ENCODE measurements at places on chromosomes 3 and 15.
A peak's percentile ranks its signal among the peaks of the same experiment; 100 is the strongest.

DNA sequence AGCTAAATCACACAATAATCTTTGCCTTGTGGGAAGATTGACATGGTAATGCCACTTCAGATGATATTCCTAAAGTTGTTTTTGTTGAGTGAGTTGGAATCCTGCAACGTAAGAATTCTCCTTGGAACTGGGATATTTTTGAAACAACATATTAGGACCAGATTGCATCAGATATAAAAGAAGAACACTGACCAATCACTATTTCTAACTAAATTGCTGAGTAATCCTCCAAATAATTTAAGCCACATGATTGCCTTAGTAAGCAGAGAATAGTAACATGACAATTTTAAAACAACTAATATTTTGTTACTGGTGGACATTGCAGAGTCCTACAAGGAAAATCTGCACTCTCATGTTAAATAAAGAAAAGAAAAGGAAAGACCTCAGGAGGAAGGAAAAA, 353.9 kb upstream of the LMCD1 start:
- no peaks in the 10 kb centered on the region for H3K36me3 ChIP-seq
- H3K27me3 ChIP-seq: no peaks in the 10 kb centered on the region
- no peak overlapping the region for H3K27ac ChIP-seq

GRCh38 chr3:142844339-142844977, 44.4 kb downstream of the PCOLCE2 start:
- no peak overlapping the region for H3K4me3 ChIP-seq
- H3K4me1 ChIP-seq: no peaks in the 10 kb centered on the region
- no peaks in the 10 kb centered on the region for H3K36me3 ChIP-seq
- H3K27ac ChIP-seq: no peak overlapping the region
- no peaks in the 10 kb centered on the region for H3K27me3 ChIP-seq
- DNase-seq: peak; percentile 19

DNA sequence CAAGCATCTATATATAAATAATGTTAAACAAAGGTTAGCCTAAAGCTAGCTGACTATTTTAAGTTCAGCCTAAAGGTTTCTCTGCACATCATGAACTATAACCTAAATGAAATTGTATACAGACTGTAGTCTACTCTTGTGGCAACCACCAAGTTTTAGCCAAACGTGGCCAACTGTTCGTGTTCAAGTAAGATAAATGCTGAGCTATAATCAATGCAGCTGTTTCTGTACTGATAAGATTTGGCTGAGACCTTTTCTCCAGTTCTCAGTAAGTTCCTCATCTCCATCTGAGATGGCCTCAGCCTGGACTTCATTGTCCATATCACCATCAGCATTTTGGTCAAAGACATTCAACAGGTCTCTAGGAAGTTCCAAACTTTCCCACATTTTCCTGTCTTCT, 43.7 kb upstream of the IGSF10 start:
- no peak for DNase-seq
- no peak overlapping the region for H3K27ac ChIP-seq

DNA sequence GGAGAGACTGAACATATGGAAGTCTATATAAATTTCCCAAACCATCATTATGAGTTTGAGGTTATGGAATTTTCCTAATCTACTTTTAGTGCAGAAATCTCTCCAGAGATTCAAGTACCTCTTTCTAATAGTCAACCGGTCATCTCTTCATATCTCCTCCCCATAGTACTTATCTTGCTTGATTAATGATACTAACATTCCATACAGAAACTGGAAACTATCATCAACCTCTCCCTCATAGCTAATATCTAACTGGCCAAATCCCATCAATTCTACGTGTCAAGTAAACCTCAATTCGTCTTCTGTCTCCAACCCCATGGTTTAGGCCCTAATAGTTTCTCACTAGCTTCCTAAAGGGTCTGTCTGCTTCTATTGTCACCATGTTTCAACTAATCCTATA, 44.4 kb upstream of the VGLL3 start:
- peaks cover 2% of the 10 kb centered on the region for H3K4me1 ChIP-seq
- no peak overlapping the region for H3K4me3 ChIP-seq
- H3K27me3 ChIP-seq: no peaks in the 10 kb centered on the region
- H3K36me3 ChIP-seq: no peaks in the 10 kb centered on the region

DNA sequence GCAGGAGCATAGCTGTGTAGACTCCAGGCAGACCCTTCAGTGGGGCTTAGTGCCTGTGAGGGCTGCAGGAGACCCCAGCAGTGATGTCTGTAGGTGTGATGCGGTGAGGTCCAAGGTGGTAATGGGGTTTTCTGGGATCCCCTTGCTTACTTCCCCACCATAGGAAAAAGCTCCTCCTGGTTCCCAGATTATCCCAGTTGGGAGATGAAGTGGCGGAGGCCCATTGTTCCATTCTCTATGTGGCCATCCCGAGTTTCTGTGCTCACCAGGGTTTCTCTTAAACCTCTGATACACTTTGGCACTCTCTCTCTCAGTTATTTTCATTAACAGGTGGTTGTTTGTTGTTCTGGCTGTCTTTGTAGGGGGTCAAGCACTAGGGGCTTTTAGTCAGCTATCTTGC, 146.7 kb upstream of the IGF1R start:
- DNase-seq: no peak
- H3K4me1 ChIP-seq: no peaks in the 10 kb centered on the region
- H3K27me3 ChIP-seq: no peaks in the 10 kb centered on the region
- no peaks in the 10 kb centered on the region for H3K36me3 ChIP-seq

DNA sequence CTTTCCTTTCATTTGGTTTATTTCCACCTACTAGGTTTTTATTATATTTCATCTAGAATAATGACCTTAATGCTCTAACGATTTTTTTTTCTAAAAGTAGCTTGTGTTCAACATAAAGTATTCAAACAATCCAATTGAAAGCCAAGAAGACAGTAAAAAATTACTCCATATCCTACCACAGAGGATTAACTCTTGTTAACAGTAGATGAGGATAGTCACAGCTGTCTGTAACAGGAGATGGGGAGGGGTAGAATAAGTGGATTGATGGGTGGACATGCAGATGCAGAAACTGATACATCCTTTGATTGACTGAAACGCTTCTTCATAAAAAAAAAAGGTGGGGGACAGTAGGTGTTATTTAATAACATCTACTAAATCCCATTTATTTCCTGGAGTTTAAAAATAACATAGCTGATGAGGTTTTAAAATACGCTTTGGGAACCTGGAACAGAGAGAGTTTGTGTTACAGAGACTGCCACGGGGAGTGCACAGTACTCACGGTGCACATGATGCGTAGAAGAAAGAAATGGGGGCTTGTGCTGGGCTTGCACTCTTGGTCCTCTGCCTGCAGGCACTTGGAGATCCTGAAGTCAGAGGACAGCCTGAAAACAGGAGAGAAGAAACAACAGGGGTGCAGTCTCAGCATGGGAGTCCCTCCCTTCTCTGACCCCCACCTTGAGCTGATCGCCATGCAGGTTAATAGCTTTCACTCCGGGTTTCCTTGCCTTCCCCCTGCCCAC, 226.7 kb downstream of the THSD4 start:
- H3K4me3 ChIP-seq: no peak overlapping the region
- no peaks in the 10 kb centered on the region for H3K36me3 ChIP-seq
- peaks cover 15% of the 10 kb centered on the region for H3K4me1 ChIP-seq

Data from trophoblast cell (in vitro differentiated cells and primary cell).